ENCODE measurements at places on chromosomes 11 and 22.

GRCh38 chr11:488992-489391 lies 18.1 kb downstream of the RNH1 start:
- DNase-seq, result no peak

GRCh38 chr11:102534261-102534872 lies 3.8 kb upstream of the MMP7 start:
- no peak for DNase-seq

DNA sequence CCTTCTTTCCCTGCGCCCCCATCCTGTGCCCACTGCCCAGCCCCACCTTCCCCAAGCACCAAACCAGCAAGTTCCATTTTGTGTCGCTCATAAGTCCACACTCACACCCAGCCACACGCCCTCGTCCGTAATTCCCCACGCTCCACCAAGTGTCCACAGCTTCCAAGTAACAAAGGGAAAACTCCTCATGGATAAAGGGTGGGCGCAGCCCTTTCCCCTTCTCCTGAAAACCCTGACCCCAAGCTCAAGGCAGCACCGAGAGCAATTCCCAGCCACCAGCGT lies 458 bp downstream of the FXYD6 start:
- DNase-seq, result no peak

GRCh38 chr11:91248199-91248807 lies 976.3 kb upstream of the FAT3 start:
- no peak for DNase-seq

All from CD4-positive, alpha-beta T cell treated with Interleukin-21 for 1 hour (primary cell).